HEK293T (cell line): ENCODE measurements at places on chromosomes 1 and 21.

DNA sequence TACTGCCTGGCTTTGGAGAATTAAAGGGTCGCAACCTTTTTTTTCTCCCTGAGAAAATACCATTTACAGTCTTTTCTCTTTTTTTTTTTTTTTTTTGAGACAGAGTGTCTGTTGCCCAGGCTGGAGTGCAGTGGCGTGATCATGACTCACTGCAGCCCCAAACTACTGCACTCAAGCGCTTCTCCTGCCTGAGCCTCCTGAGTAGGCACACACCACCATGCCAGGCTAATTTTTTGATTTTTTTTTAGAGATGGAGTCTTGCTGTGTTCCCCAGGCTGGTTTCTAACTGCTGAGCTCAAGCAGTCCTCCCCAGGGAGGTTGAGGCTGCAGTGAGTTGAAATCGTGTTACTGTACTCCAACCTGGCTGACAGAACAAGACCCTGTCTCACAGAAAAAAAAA, 24.6 kb downstream of the UBE4B start:
- DNase-seq: no peak

GRCh38 chr1:79903321-79903720, 896.8 kb upstream of the ADGRL4 start:
- no peak for DNase-seq

GRCh38 chr1:74403606-74404005, 108.8 kb downstream of the LRRC53 start:
- no peak for DNase-seq

- no peak for DNase-seq
Measured at GRCh38 chr1:81420760-81421159, 380.0 kb upstream of the ADGRL2 start.

GRCh38 chr1:166383137-166383536, 216.3 kb upstream of the FAM78B start:
- DNase-seq: no peak

DNA sequence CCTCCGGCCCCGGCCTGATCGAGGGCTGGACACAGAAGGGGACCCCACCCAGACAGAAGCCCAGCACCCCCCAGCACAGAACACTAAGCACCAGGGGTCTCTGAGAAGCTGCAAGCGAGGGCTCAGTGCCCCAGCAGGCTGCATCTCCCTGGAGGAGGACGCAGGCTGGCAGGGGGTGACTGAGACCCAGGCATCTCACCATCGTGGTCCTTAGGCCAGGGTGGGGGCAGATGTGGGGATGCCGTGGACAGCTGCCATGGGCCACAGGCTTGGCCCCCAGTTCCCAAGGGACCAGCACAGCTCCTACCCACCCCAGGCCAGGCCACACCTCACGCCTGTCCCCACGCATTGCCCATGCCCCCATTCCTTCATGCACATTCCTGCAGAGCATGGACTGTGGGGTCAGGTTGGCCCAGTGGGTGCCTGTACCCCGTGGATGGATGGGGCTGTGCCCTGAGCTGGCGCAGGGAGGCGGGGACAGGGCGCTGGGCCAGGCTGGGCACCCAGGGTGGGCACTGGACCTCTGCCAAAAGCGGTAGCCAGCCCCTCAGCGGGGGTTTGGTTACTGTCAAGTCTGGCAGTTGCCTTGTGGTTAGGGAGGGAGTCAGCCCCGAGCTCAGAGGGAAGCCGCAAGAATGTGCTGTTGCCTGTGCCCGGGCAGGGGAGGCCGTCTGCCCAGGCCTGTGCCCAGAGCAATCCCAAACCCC, 61.5 kb downstream of the ARHGEF16 start:
- DNase-seq: no peak

- no peak for DNase-seq
Measured at GRCh38 chr1:194071205-194071604, 884.8 kb upstream of the B3GALT2 start.
